ENCODE measurements at places on chromosomes 1 and 21.

DNA sequence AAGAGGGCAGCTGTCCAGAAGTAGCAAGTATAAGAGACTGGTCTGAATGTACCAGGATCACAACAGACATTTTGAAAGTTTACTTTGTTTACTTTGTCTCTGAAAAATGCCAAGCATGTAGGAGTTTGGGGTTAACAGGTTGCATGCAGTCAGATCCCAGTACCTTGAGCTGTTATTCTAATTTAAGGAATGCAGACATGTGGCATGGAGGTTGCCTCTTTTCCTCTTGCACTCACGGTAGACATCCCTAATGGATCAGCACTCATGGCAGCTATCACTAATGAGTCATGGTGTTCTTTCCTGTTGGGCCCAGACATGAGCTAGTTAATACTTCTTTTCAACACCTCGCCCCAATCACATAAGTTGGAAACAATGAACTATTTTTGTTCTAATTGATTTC is 67.3 kb downstream of the GADD45A start:
- no peak for DNase-seq

DNA sequence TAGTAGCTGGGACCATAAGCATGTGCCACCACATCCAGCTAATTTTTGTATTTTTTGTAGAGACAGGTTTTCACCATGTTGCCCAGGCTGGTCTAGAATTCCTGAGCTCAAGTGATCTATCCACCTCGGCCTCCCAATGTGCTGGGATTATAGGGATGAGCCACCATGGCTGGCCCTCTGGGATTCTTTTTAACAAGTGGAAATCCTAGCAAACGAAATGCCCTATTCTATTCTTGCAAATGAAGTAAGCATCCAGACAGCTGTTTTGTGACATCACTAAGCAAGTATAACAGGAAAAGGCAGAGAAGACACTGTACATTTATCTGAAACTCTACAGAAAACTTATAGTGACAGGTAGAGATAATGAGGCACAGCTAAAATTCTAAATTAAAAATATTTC is 86.4 kb downstream of the DDAH1 start:
- no peak for DNase-seq

DNA sequence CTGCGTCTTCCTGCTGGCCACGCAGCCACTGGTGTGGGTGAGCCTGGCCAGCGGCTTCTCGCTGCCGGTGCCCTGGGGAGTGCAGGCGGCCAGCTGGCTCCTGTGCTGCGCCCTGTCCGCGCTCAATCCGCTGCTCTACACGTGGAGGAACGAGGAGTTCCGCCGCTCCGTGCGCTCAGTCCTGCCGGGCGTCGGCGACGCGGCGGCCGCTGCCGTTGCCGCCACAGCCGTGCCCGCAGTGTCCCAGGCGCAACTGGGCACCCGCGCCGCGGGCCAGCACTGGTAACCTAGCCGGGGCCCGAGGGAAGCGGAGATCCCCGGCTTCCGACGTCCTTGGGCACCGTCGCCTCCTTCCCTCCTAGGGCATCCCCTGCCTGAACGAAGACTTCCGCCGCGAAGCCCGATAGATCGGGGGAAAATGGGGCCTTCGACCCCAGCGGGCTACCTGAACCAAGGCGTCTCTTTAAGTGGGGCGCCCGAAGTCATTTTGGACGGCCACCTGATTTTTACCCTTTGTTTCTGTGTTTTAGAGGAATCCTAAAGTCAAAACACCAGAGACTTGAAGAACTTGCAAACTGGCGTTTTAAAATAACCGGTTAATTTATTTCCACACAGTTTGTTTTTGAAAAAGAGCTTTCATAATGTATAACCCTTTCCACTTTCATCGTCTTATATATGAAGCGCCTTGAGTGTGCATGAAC is 2.0 kb downstream of the GPR88 start:
- DNase-seq, result no peak

DNA sequence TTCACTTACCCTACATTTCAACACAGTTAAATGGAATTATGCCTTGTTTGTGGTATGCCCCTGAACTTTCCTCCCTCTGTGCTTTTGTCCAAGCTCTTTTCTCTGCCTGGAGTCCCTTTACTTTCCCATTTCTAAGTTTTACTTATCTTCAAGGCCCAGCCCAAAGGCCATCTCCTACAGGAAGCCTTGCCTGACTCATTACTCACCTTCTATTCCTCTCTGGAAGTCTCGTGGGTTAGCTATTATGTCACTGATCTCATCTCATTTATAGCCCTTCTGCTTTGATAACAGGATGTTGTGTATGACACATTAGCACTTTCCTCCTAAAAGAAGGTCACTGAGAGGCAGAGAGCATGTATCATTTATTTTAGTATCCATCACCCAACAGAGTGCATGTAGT is 78.8 kb upstream of the CD1D start:
- no peak for DNase-seq

DNA sequence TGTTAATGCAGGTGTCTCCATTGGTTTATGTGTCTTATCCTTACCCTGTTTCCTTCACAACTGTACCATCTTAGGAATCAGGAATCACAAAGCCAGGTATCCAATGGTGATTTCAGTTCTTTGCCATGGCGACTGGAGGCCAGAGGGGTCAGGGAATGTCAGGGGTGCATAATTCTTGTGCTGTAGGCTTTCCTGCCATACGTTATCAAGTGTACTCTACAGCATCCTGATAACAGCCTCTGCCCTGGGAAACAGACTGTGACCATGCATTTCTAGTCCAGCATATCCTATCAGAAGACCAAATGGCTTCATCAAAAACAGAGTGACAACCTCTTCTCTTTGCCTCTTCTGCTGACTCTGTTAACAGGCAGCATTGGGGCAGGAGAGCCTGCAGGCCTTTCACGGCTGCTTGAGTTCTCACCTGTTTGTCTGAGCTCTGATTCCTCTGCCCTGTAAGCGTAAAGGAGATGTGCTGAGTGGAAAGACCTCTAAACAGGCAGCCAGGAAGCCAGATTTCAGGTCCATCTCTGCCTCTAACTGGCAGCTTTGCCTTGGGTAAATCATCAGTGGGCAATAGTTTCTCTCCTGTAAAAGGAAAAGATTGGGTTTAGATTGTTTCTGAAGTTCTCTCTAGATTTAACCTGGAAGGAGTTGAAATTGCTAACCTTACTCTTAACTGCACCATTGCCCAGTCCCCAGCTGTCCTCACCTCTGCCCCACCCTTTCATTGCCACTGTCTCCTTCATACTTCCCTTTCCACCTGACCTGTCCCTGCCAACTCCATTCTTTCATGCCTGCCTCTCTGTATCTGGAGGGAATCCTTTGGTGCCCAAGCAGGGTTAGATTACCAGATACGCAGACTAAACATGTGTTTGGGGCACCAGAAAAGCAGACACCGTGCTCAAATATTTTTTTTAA is 80.2 kb downstream of the LRRC8D start:
- no peak for DNase-seq

- DNase-seq, result no peak
Measured at GRCh38 chr1:235351441-235351840, 15.8 kb upstream of the TBCE start.

- no peak for DNase-seq
Measured at GRCh38 chr1:63124666-63125191, 197.6 kb upstream of the FOXD3 start.

- no peak for DNase-seq
Measured at GRCh38 chr21:46038871-46039397, 57.4 kb downstream of the COL6A1 start.

GRCh38 chr1:239268007-239268406 is 118.4 kb upstream of the CHRM3 start:
- DNase-seq, result no peak

GRCh38 chr1:12040457-12041051 is 21.3 kb downstream of the MIIP start:
- DNase-seq, result no peak
